ENCODE measurements at places on chromosomes 1 and 21. TPM values are rescaled to one million over a fixed set of nuclear protein-coding genes. Genes with fewer than 3 reads are reported as not detected.

DNA sequence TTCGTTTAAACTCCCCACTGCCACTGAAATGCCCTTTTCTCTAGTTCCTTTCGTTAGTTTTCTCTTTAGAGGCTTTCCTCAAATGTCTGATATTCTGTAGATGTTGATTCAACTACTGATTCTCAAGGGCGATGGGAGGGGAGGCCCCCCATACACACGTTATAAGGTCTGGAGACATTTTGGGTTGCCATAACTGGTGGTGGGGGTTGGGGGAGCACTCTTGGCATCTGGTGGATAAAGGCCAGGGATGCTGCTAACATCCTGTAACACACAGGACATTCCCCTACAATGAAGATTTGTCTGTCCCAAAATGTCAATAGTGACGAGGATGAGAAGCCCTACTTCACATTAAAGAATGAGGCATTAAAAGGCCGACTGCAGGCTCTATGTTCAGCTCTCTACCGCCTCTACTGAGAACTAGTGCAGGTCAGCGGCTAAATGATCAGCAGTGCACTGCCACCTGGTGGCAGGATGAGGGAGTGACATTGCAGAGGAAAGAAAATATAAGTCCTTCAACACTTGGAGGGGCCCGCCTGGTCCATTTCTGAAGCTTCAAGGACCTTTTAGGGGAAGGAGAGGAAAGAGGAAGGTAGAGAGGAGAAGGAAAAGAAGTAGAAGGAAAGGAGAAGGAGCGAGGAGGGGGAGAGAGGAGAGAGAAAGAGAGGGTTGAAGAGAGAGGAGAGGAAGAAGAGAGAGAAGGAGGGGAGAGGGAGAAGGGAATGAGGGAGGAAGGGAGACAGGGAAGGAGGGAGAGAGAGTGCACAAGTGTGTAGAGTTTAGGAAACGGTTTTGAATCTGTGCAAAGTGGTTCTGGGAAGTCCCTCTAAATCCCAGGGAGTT is 29.4 kb downstream of the ALG14 start:
- DNase-seq: peak; percentile 90

GRCh38 chr1:79190074-79190473 is 183.5 kb upstream of the ADGRL4 start:
- DNase-seq: no peak

GRCh38 chr21:42219606-42220137 is 732 bp downstream of the ABCG1 start:
- peak; percentile 29 for DNase-seq

DNA sequence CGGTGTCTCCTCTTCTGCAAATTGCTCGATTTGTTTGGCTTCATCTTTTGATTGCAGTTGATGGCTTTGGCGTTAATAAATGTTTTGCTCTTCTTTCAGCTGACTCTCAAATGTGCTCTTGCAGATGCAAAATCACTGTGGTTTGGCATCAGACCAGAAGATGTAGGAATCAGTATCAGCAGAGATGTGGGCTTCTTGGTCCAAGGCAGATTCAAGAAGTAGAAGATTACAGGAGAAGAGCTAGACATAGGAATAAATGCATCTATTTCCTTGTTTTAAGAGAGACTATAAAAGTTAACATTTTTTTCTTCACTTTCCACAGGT is 59.8 kb upstream of the BACH1 start:
- DNase-seq: no peak

DNA sequence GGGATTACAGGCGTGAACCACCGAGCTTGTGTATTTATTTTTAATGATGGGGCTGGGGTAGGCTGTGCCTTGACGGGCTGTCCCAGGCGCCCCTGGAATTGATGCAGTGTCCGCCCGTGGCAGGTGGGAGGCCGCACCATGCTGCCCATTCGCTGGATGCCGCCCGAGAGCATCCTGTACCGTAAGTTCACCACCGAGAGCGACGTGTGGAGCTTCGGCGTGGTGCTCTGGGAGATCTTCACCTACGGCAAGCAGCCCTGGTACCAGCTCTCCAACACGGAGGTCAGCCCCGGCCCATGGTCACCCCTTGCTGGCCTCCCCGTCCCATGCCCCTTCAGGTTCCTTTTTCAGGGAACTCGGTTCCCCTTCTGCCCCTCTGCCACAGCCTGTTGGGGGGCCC is 13.6 kb upstream of the PEAR1 start:
- DNase-seq: no peak

- DNase-seq: peak; percentile 20
Measured at GRCh38 chr1:54070171-54070837, 16.9 kb downstream of the TCEANC2 start.

DNA sequence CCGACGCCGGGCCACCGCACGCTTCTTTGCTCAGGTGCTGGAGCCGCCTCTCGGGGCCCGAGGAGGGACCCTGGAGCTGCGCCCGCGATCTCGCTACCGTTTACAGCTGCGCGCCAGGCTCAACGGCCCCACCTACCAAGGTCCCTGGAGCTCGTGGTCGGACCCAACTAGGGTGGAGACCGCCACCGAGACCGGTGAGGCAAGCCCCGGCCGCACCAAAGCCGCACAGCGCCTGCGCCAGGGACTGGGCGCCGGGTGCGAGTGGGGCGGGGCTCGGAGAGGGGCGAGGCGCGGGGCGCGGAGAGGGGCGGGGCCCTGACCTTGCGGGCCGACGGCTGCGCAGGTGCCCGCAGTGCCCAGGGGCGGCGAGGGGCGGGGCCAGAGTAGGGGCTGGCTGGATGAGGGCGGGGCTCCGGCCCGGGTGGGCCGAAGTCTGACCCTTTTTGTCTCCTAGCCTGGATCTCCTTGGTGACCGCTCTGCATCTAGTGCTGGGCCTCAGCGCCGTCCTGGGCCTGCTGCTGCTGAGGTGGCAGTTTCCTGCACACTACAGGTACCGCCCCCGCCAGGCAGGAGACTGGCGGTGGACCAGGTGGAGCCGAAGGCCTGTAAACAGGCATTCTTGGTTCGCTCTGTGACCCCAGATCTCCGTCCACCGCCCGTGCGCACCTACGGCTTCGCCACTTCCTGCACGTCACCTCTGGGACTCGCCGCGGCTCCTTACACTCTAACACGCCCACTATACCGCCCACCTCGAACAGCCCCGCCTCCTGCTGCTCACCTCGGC is 9.8 kb upstream of the CDC20 start:
- peak; percentile 91 for DNase-seq

DNA sequence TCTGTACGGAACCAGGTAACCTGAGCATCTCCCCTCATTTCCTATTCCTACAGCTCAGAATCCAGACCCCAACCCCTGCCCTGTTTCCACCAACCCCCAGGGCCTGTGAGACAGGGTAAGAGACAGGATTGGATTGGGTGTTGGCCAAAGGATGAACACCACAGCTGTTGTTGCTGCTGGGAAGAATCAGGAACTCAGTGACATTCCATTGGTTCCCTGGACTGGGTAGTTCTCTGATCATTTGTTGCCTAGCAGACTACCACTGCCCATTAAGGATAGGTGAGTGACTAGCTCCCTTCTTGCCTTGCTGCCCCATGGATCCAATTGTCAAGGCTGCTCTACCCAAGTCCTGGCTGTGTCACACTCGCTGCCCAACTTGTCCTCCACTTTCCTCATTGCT is 10.0 kb downstream of the NCSTN start:
- DNase-seq: no peak

DNA sequence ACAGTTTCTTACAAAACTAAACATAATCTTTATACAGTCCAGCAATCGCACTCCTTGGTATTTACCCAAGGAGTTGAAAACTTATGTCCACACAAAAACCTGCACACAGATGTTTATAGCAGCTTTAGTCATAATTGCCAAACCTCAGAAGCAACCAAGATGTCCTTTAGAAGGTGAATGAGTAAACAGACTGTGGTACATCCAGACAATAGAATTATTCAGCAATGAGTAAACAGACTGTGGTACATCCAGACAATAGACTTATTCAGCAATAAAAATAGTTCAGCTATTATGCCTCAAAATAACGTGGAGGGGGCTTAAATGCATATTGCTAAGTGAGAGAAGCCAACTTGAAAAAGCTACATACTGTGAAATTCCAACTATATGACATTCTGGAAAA is 87.0 kb upstream of the GALNT2 start:
- DNase-seq: peak; percentile 19

DNA sequence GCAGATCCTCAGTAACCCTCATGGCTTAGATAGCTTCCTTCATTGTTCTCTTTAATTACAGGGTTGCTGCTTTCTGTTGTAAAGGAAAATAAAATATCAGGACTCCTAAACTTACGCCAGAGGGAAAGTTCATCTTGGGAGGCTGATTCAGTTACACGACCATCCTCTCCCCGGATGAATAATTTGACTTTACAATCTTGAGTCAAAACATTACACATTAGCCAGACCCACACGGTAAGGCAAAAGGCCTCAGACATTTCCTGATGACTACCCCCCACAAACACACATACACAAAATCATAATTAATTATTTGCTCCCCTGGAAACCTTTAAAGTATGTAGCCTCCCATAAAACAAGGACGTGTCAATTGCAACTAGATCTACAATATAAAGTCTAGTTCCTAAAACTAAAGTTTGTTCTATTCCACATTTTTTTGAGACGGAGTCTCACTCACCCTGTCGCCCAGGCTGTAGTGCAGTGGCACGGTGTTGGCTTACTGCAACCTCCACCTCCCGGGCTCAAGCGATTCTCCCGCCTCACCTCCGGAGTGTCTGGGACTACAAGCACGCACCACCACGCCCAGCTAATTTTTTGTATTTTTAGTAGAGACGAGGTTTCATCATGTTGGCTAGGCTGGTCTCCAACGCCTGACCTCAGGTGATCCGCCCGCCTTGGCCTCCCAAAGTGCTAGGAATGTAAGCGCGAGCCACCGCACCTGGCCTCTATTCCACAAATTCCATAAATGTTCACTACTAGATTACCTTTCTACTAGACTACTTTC is 830 bp upstream of the PRDX1 start:
- DNase-seq: peak; percentile 73

- DNase-seq: peak; percentile 55
Measured at GRCh38 chr1:1777583-1777899, 729 bp downstream of the NADK start.

GRCh38 chr21:26366781-26367180 is 196.2 kb upstream of the APP start:
- no peak for DNase-seq

DNA sequence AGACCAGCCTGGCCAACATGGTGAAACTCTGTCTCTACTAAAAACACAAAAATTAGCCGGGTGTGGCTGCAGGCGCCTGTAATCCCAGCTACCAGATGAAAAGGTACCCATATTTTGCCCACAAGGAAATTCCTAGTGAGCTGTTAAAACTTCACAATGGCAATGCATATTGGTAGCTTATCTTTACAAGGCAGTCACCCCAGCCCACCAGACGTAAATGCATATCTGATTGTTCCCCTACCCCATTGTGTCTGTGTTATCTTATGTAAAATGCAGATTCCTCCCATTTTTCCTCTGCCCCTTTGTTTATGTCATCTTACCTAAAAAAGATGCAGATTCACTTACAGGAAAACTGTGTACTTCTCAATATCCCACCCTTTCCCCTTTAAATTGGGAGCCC is 103.1 kb upstream of the SLC2A1 start:
- DNase-seq: no peak

- peak; percentile 93 for DNase-seq
Measured at GRCh38 chr1:233326811-233327650, 493 bp upstream of the MAP3K21 start.

GRCh38 chr1:93625582-93626327 is 55.9 kb downstream of the BCAR3 start:
- DNase-seq: peak; percentile 96

GRCh38 chr1:242610209-242610608 is 85.7 kb upstream of the PLD5 start:
- no peak for DNase-seq

DNA sequence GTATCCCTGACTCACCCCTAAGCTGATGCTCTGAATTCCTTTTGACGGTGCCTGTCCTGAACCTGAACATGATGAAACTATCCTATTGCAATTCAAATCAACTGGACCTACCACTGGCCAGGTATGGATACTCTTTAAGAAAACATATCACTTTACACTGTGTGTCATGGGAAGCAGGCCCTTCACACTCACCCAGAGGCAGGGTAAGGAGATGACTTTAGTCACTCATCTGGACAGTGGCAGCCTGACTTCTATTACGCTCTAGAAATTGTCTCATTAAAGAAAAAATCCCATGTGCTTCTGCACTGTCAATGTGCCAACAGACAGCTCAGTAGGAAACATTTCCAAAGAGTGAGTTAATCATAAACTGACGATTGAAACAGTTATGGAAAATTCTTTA is 94.3 kb downstream of the VAV3 start:
- peak; percentile 37 for DNase-seq

DNA sequence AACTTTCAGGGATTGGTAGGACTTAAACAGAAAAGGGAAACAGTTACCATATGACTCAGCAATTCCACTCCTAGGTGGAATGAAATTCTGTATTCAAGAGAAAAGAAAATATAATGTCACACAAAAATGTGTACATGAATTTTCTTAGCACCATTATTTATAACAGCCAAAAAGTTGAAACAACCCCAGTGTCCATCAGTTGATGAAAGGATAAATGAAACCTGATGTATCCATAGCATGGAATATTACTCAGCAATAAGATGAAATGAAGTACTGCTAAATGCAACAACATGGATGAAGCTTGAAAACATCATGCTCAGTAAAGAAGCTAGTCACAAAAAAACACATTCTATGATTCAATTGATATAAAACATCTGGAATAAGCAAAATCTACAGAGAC is 15.5 kb downstream of the EEIG2 start:
- DNase-seq: no peak

DNA sequence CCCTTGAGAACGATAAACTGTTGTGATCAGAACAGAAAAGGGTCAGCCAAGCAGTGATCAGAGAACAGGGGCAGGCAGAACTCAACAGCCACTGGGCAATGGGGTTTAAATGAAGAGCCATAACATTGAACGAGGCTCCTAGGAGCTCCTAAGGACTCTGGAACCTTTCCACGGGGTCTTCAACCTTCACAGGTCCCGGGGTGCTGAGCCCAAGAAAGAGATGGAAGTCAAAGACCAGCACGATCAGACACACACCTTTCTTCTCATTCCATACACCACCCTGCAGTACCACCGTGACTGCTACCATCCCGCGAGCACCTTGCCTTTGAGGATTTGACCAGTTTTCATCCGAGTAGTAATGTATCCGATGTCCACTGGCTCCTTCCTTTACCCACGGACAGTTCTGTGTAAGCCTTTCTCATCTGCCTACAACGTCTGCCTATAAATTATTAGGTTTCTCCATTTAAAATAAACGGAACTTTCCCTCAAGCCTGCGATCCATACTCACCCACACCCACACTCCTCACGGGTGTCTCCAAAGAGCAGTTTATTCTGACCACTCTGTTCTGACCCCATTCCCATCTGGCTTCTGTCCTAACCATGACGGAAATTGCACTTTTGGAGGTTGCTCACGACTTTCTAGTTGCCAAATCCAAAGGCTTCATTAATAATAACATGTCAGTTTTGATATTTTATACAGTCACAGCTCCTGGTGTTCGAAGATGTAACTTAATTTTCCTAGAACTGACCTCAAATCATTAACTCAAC is 16.8 kb upstream of the HHAT start:
- DNase-seq: no peak

The A3GALT2 gene
- total RNA-seq: not detected

The SPRR3 gene
- total RNA-seq: not detected

The ZSWIM5 gene
- total RNA-seq: 1.8 TPM

The SPRR2A gene
- not detected for total RNA-seq

The USP1 gene
- 79.4 TPM for total RNA-seq

The AMY1B gene
- total RNA-seq: not detected

The OR2L8 gene
- not detected for total RNA-seq

The IL10RB gene
- 23.9 TPM for total RNA-seq

The AIRE gene
- total RNA-seq: not detected

The KCNA3 gene
- total RNA-seq: 0.12 TPM

The C1QTNF12 gene
- total RNA-seq: not detected

The FCRL1 gene
- not detected for total RNA-seq

The ZBTB8A gene
- total RNA-seq: 6.2 TPM

The RUNX3 gene
- total RNA-seq: 5.6 TPM

The CTSE gene
- not detected for total RNA-seq
